ENCODE measurements at places on chromosomes 11 and 22.

GRCh38 chr22:27124351-27124966 lies 467.1 kb downstream of the MIAT start:
- no peak for DNase-seq

DNA sequence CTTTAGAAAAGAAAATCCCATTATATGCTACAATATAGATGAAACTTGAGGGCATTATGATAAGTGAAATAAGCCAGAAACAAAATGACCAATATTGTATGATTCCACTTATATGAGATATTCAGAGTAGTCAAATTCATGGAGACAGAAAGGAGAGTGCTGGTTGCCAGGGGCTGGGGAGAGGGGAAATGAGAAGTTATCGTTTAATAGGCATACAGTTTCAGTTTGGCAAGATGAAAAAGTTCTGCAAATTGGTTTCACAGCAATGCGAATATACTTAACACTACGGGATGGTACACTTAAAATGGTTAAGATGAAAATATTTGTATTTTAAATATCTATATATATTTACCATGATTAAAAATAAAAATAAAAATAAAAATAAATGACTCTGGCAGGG lies 31.1 kb upstream of the RDX start:
- no peak for DNase-seq

DNA sequence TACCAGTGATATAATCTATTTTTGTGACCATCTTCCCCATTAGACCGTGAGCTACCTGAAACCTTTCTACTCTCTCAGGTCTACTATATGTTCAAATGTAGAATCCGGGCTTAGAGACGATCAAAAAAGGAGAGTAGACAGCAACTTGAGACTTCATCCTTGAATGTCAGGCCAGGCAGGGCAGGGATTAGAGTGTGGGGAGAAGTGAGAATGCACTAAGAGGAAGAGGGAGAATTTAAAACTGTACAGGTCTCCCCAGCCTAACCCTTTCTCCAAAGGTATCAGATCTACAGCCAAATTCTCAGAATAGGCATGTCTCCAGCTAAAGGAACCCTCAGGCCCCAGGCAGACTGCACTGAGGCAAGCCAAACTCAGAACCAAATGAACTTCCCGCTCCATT lies 935 bp downstream of the LAMTOR1 start:
- peak; percentile 22 for DNase-seq

GRCh38 chr11:116707161-116707629 lies 65.6 kb downstream of the BUD13 start:
- DNase-seq, result no peak

GRCh38 chr22:47034076-47034808 lies 271.8 kb downstream of the TBC1D22A start:
- DNase-seq, result no peak

- no peak for DNase-seq
These were observed 4.6 kb downstream of the C11orf24 start for GRCh38 chr11:68266936-68267880.

DNA sequence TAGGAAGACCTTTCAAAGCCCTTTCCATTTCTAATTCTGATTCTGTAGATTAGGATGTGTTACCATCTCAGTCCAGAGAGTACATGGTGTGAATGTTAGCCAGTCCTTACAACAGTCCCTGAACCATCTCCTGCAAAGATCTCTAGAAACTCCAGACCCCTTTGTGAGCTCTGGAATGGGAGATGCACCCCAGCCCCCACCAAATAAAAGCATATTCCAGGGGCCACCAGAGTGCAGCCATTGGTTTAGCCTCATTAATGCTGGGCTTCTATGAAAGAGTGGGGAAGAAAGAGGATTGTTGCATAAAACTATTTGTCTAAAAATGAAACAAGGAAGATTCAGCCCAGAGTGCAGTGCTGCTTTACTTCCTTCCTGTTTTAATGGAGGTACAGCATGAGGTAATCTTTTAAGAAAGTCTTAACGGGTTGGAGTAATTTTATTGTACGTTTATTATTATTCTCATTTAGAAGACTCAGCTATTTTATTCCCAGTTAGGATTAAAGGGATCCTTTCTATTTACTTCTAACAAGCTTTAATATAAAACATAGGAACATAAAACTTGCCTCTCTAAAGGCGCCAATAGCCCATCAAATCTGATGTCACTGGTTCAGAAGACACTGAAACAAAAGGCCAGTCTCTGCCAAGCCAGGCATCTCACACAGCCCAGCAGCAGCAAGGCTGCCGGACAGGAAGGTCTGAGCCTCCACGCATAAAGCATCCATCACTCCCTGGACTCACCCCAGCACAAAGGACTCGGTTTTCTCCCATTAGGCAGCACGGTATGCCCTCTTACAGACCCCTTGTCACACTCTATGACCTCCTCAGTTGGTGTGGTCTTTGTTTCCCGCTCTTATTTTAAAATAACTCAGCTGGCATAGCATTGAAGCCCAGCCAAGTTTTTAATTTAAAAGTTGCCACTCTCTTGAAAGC lies 203.9 kb upstream of the BLID start:
- DNase-seq, result no peak

- DNase-seq, result no peak
These were observed 98.1 kb downstream of the TENM4 start for GRCh38 chr11:79342686-79343085.

GRCh38 chr22:32733923-32734514 lies 67.5 kb upstream of the TIMP3 start:
- no peak for DNase-seq

DNA sequence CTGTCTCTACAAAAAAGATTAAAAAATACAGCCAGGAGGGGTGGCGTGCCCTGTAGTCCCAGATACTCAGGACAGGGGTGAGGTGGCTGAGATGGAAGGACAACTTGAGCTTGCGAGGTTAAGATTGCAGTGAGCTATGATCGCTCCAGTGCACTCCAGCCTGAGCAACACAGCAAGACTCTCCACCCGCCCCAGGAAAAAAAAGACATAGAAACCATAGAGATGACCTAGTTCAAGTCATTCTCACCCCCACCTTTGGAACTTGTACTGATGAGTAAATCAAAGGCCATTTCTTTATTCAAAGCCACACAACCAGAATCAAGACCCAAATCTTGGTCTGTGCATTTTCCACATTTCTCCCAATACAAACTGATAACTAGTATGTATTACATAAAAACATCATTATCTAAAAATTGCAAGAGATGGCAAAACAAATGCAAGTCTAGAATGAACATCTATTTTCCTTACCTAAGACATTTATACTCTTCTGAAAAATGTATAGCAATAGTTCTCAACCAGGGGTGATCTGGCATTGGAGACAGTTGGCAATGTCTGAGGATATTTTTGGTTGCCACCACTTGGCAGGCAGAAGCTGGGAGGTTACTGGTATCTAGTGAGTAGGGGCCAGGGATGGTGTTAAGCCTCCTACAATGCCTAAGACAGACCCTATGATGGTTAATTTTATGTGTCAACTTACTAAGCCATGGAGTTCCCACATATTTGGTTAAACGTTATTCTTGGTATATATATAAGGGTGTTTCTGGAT lies 34.6 kb downstream of the LGR4 start:
- no peak for DNase-seq

- DNase-seq, result peak; percentile 20
These were observed 13.8 kb downstream of the SEC14L3 start for GRCh38 chr22:30457981-30458380.

DNA sequence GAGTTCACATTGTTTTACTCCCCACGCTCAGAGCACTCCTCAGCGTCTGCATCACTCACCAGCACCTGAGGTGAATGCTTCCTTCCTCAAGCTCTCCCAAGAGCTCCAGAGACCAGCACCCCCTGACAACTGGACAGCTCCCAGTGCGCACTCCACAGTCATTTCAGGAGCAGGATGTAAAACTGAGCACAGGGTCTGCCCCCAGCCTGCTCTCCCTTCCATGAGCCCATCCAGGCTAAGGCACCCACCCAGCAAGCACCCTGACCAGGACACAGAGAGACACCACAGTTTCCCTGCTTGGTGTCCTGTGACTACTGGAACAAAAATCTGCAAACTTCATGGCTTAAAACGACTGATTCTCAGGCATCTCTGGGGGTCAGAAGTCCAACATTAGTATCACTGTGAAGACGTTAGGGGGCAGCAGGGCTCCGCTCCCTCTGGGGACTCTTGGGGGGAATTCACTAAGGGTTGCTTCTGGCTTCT lies 3.3 kb downstream of the SCGB1D2 start:
- peak; percentile 70 for DNase-seq

DNA sequence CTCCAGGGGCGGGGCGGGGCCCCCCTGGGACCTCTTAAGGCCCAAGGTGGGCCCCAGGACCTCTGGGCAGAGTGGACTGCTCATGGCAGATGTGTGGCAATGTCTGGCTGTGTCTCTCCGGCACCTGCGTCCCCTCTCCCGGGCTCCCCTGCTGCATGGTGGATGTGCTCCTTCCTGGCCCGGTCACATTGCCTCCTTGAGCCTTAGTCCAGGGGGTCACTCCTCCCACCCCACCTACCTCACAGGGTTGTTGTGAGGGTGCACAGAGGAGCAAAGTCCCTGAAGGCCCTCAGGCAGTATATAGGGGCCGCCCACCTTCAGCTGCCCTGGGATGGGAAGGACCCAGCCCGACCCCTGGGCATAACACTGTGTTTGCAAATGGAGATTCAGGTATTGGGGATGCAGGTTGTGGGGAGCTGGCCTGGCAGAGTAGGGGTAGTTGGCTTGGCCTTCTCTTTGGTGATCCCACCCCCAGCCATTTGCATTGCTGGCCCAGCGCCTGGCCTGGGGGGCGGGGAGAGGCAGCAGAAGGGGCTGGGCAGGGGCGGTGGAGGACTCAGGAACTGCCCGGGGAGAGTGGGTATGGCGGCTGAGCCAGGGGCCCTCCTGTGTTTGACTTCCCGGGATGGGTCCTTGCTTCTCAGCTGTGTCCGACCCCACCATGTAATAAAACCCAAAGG lies 11.3 kb downstream of the KCTD17 start:
- DNase-seq, result no peak

- DNase-seq, result peak; percentile 90
These were observed 1.0 kb upstream of the SESN3 start for GRCh38 chr11:95231881-95232605.

- DNase-seq, result peak; percentile 12
These were observed 110.2 kb downstream of the ST3GAL4 start for GRCh38 chr11:126465573-126466188.

DNA sequence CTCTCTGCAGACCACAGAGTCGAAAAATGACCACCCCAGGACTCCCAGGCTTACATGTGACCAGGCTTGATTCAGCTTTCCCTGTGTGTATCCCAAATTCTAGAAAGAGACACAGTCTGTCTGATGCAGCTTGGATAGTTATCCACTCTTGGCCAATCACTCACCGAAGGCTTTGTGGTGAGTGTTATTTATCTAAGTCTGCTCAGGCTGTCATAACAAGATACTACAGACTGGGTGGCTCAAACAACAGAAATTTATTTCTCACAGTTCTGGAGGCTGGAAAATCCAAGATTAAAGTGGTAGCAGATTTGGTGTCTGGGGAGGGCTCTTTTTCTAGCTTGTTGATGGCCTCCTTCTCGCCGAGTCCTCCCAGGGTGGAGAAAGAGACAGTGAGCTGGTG lies 63.2 kb downstream of the ZBTB16 start:
- no peak for DNase-seq

GRCh38 chr11:121341609-121342008 lies 49.0 kb downstream of the SC5D start:
- DNase-seq, result no peak

DNA sequence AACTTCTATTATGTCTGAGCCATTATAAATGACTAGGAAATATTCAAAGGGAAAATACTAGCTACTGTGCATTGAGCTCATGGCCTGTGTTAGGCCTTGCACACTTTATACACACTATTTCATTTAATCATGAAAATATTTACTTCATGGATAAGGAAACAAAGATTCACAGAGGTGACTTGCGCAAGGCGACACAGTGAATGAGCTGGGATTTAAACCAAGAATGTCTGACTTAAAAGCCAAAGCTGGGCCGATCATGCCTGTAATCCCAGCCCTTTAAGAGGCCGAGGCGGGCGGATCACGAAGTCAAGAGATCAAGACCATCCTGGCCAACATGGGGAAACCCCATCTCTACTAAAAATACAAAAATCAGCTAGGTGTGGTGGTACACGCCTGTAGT lies 231.5 kb downstream of the MIAT start:
- no peak for DNase-seq

- DNase-seq, result no peak
These were observed 2.4 kb downstream of the C22orf15 start for GRCh38 chr22:23764899-23765881.

GRCh38 chr11:3152471-3153110 lies 12.5 kb downstream of the OSBPL5 start:
- peak; percentile 65 for DNase-seq

GRCh38 chr22:25779890-25780289 lies 37.9 kb downstream of the MYO18B start:
- DNase-seq, result no peak

DNA sequence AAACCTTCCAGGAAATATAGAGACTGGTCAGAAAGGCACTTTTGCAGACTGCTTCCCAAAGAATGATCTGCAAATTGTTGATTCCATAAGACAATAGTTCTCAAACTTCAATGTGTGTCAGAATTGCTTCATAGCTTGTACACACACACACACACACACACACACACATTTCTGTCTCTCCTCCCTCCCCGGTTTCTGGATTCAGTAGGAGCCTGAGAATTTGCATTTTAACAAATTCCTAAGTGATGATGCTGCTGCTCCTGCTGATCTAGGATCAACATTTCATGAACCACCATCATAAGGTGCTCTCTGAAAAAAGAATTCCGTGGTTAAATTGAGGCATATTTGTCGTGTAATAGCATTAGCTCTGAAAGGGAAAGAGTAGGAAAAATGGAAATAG lies 35.3 kb upstream of the FZD4 start:
- DNase-seq, result peak; percentile 90

DNA sequence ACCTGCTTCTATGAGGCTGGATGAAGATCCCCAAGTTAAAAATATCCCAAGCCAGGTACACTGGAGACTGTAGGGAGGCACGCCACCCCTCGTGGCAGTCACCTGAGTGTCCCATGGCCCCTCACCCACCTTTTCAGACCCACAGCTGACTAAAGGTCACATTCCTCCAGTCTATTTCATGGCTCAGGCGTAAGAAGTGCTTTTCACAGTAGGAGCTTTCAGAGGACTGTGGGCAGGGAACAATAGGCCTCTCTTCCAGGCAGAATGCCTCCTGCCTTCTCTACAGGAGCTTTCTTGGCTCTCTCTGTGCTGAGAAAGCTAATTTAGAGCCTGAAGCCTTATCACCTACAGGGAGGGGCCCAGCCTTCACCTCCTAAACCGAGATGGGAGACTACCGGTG lies 73.8 kb downstream of the C11orf58 start:
- peak; percentile 44 for DNase-seq

DNA sequence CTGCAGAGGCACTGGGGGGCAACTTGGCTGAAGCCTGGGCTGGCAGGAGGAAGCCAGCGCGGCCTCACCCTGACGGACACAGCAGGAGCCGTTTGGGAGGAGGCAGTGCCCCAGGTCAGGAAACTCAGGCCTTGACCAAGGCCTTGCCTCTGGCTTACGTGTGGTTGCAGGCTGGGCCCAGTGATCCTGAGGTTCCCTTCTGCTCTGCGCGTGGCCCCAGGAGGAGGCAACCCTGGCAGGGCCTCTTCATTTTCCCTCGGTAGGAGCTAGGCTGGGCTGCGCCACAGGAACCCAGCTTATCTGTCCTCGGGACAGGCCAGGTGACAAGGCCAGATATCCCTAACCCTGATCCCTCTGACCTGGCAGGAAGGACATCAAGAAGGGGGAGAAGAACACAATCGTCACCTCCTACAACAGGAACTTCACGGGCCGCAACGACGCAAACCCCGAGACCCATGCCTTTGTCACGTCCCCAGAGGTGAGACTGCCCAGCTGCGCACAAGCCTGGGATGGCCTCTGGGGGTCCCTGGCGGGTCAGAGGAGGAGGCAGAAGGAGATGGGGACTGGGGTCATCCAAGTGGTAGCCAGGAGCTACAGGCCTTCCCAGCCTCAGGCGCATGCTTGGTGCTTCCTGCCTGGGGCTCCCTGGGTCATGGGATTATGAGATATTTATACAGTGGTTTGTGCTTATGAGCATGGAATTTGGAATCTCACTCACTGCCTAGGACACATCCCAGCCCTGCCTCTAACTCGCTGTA lies 20.6 kb downstream of the POLR3H start:
- no peak for DNase-seq

Data from astrocyte of the hippocampus (primary cell).